Left cardiac atrium (tissue), 4 donors: ENCODE measurements at places on chromosomes 3 and 15. TPM values are rescaled to one million over a fixed set of nuclear protein-coding genes. Genes with fewer than 3 reads are reported as not detected.

DNA sequence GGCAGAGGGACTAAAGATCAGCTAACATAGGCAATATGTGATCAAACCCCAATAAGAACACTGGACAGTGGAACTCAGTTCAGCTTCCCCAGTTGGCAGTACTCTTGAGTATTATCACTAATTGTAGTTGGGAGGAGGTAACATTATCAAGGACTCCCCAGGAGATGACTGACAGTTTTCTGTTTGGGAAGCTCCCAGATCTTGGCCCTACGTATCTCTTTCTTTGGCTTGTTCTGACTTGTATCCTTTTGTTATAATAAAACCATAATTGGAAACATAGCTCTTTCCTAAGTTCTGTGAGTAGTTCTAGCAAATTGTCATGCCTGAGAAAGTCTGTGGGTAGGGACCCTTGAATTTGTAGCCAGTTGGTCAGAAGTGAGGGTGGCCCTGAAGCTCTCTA lies 316.4 kb downstream of the ZNF621 start:
- no peak for DNase-seq

- no peak for DNase-seq
These were observed 11.6 kb downstream of the PHLDB2 start for GRCh38 chr3:111870620-111871019.

DNA sequence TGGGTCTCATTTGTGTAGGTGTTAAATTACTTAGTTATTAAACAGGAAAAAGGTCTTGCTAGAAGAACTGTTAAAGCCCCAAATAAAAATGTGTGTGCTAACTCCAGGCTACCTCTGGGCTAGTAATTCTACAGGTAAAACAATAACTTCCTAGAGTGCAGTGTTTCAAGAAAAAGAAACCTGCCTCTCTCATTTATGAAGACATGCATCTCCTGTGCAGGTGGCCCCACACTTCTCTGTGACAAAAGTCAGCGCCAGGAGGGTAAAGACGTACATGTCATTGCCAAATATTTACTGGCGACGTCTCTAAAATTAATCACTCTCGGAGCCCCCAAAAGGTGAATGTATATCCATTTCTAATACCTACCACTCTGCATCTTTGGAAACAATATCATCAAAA lies 131.7 kb downstream of the FOXP1 start:
- no peak for DNase-seq

DNA sequence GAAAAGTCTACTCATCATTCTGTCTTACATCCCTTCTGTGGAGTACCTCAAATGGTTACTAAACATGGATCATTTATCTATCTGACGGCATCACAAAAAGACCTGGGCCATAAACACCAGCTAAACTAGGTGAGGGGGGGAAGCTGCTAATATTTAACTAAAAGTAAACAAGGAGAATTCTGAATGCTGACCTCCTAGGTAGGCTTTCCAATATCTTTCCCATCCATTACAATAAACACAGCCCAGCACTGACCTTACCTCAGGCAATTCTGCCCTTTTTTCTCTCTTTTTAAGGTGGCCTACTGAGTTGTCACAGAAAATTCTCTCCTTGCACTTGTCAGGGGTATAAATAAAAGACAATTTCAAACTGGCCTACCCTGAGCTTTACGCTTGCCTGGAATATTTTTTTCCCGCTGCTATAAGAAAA lies 33.1 kb downstream of the USF3 start:
- no peak for DNase-seq

- DNase-seq = no peak
These were observed 66.3 kb downstream of the CRYGS start for GRCh38 chr3:186477876-186478275.

- DNase-seq = no peak
These were observed 22.9 kb upstream of the PRICKLE2 start for GRCh38 chr3:64247991-64248646.

DNA sequence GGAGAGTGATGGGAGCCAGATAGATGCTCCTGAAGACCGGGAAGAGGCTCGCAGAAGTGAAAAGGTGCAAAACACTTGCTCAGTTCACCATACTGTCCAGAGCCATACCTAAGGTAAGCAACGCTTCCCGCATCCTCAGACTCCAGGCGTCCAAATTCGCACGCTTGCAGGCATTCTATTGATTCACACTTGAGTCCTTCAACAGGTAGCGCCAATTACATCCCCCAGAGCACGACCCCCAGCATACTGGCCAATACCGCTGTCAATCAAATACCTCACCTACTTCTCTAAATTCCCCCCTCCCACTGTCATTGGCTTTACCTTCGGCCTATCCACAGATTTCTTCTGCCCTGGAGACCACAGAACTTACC lies 361 bp upstream of the STXBP5L start:
- DNase-seq = no peak

- no peak for DNase-seq
These were observed 156.1 kb downstream of the ROBO2 start for GRCh38 chr3:77195766-77196545.

DNA sequence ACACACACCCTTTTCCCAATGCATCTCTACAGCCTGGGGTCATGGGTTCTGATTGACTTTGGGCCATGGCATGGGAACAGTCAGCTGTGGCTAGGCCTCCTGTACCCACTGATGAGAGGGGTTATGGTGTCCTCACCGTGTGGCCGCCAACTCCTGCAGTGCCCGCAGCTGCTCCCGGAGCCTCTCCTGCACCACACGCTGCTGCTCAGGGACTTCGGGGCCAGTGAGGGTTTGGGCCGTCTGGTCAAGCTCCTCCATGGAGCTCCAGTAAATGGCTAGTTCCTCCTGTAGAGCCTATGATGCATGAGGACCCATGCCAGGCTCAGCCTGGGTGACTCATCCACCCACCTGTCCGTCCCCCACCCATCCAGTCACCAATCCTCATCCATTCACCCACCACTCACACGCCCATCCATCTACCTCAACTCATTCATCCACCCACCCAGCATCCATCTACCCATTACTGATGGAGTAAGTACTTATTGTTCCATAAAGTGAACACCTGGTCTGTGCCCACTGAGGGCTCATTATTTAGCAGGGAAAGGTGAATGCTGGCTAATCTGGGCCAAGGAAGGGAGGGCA lies 21.6 kb downstream of the SPTBN5 start:
- no peak for DNase-seq

Gene ACVR2B
- 4.8 TPM for total RNA-seq

Gene SPESP1
- total RNA-seq = 9.2 TPM

Gene WNT5A
- total RNA-seq = 3.0 TPM

Gene RTP3
- not detected for total RNA-seq

Gene TIGIT
- total RNA-seq = not detected

Gene MME
- 52.6 TPM for total RNA-seq

Gene GRAMD1C
- 2.0 TPM for total RNA-seq

Gene KCTD6
- total RNA-seq = 5.3 TPM
